ENCODE measurements at places on chromosomes 7 and 10. TPM values are rescaled to one million over a fixed set of nuclear protein-coding genes. Genes with fewer than 3 reads are reported as not detected.

VWA2 gene
- 0.60 TPM for total RNA-seq

FFAR4 gene
- total RNA-seq, result not detected

SLC18A2 gene
- total RNA-seq, result not detected

RNLS gene
- total RNA-seq, result 6.0 TPM

ITGB8 gene
- total RNA-seq, result 12.3 TPM

DKK1 gene
- 228 TPM for total RNA-seq

GIMAP4 gene
- not detected for total RNA-seq

MYPN gene
- not detected for total RNA-seq
